ENCODE measurements at places on chromosomes 5 and 9.
A peak's percentile ranks its signal among the peaks of the same experiment; 100 is the strongest.

GRCh38 chr5:131996210-131997025 lies 15.0 kb downstream of the ACSL6 start:
- H3K27me3 ChIP-seq, result no peaks in the 10 kb centered on the region
- H3K36me3 ChIP-seq, result no peaks in the 10 kb centered on the region
- H3K27ac ChIP-seq, result peak overlapping the region; percentile 66
- no peak overlapping the region for H3K4me3 ChIP-seq

GRCh38 chr9:85067792-85068191 lies 398.3 kb downstream of the NTRK2 start:
- H3K4me3 ChIP-seq, result no peak overlapping the region
- no peaks in the 10 kb centered on the region for H3K27me3 ChIP-seq
- H3K36me3 ChIP-seq, result no peaks in the 10 kb centered on the region
- no peak for DNase-seq
- no peaks in the 10 kb centered on the region for H3K4me1 ChIP-seq

DNA sequence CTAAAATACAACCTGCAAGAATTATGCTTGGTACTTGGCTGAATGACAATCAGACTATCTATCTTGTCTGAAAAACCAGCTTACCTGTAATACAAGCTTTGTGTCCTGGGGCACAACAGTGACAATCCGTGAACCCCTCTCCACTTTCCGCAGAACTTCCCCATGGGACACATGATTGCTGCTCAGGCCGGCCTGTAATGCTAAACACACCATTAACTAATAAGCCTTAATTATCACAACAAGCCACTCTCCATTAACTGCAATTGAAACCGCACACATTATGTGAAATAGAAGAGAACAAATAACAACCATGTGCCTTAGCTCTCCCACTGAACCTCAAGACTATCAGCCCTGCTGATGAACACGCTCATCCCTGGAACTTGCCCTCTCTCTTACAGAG lies 33.7 kb downstream of the ELP1 start:
- no peaks in the 10 kb centered on the region for H3K4me1 ChIP-seq
- DNase-seq, result no peak
- no peaks in the 10 kb centered on the region for H3K27me3 ChIP-seq
- no peak overlapping the region for H3K27ac ChIP-seq

GRCh38 chr5:131304414-131304813 lies 40.6 kb downstream of the CDC42SE2 start:
- H3K36me3 ChIP-seq, result no peaks in the 10 kb centered on the region
- H3K27me3 ChIP-seq, result no peaks in the 10 kb centered on the region

- DNase-seq, result no peak
- no peaks in the 10 kb centered on the region for H3K27me3 ChIP-seq
- H3K36me3 ChIP-seq, result no peaks in the 10 kb centered on the region
- no peak overlapping the region for H3K27ac ChIP-seq
Measured at GRCh38 chr9:3398232-3398648, 127.6 kb downstream of the RFX3 start.

- H3K27me3 ChIP-seq, result no peaks in the 10 kb centered on the region
- no peaks in the 10 kb centered on the region for H3K36me3 ChIP-seq
- H3K4me3 ChIP-seq, result peak overlapping the region; percentile 98
- peak; percentile 5 for DNase-seq
- H3K27ac ChIP-seq, result peak overlapping the region; percentile 88
Measured at GRCh38 chr9:137421838-137422603, 941 bp downstream of the EXD3 start.

- H3K36me3 ChIP-seq, result no peaks in the 10 kb centered on the region
- H3K4me3 ChIP-seq, result peak within 1 kb of the TSS; percentile 54
- no peaks in the 10 kb centered on the region for H3K4me1 ChIP-seq
- DNase-seq, result peak; percentile 94
- H3K27me3 ChIP-seq, result no peaks in the 10 kb centered on the region
- no peak within 1 kb of the TSS for H3K27ac ChIP-seq
Measured at GRCh38 chr5:157743163-157744050, at the start of gene LSM11. TSS of gene LSM11 (plus strand) at chr5:157743712. CDS start at chr5:157743751, 39 bp downstream.

DNA sequence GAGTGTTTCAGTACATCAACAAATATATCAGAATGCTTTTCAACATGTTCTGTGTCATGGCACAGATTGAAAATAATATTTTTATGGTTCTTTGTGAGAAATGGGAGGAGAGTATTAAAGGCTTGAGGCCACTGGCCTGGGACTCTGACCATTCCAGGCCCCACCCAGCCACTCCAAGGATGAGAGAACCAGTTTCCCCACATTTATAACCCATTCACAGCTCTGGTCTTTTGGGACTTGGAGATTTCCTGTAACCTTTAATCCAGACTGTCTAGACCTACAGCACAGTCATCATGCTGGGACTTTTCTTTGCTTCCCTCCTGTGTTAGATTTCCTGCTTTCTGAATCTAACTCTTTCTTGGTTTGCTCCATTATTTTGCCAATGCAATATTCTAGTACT lies 389.6 kb downstream of the KIAA0825 start:
- peak; percentile 37 for DNase-seq
- H3K27ac ChIP-seq, result peak overlapping the region; percentile 65
- H3K4me3 ChIP-seq, result no peak overlapping the region
- no peaks in the 10 kb centered on the region for H3K27me3 ChIP-seq
- no peaks in the 10 kb centered on the region for H3K4me1 ChIP-seq

- H3K4me1 ChIP-seq, result no peaks in the 10 kb centered on the region
- H3K4me3 ChIP-seq, result no peak overlapping the region
- H3K27ac ChIP-seq, result no peak overlapping the region
- DNase-seq, result no peak
Measured at GRCh38 chr9:128703616-128704355, 1.5 kb downstream of the PKN3 start.

- no peak overlapping the region for H3K4me3 ChIP-seq
- no peak overlapping the region for H3K27ac ChIP-seq
- no peak for DNase-seq
- no peaks in the 10 kb centered on the region for H3K36me3 ChIP-seq
- H3K4me1 ChIP-seq, result peaks cover 21% of the 10 kb centered on the region
Measured at GRCh38 chr5:171318026-171318425, 9.0 kb downstream of the TLX3 start.

- H3K4me3 ChIP-seq, result no peak overlapping the region
- H3K36me3 ChIP-seq, result no peaks in the 10 kb centered on the region
- no peaks in the 10 kb centered on the region for H3K27me3 ChIP-seq
- peaks cover 11% of the 10 kb centered on the region for H3K4me1 ChIP-seq
Measured at GRCh38 chr5:174504266-174504726, 220.1 kb upstream of the MSX2 start.

- H3K27me3 ChIP-seq, result no peaks in the 10 kb centered on the region
- H3K4me1 ChIP-seq, result peaks cover 49% of the 10 kb centered on the region
- H3K27ac ChIP-seq, result peak overlapping the region; percentile 96
- DNase-seq, result peak; percentile 82
- H3K4me3 ChIP-seq, result no peak overlapping the region
Measured at GRCh38 chr9:35907711-35908503, 1.4 kb upstream of the SPAAR start.

GRCh38 chr5:99176186-99176585 lies 247.4 kb upstream of the CHD1 start:
- no peaks in the 10 kb centered on the region for H3K27me3 ChIP-seq
- DNase-seq, result no peak
- no peaks in the 10 kb centered on the region for H3K4me1 ChIP-seq
- H3K36me3 ChIP-seq, result no peaks in the 10 kb centered on the region

DNA sequence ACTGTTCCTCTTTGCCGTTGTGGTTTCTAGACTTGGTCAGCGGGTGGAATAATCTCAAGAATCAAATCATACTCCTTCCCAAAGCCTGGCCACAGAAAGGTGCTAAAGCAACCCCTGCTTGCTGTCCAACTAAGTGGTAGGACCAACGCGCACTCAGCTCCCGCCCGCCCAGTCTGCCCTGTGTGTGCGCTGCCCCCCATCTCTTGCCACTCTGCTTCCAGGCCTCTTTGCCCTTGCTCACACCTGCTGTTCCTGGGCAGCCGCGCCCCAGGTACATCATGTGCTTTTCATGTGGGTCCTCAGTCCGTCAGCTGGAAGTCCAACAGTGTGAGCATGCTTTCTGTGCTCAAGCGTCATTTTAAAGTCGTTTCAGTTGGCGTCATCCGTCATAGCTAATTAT lies 65.5 kb downstream of the SYK start:
- no peaks in the 10 kb centered on the region for H3K36me3 ChIP-seq
- H3K4me1 ChIP-seq, result no peaks in the 10 kb centered on the region
- no peaks in the 10 kb centered on the region for H3K27me3 ChIP-seq
- no peak overlapping the region for H3K27ac ChIP-seq
- no peak overlapping the region for H3K4me3 ChIP-seq
- DNase-seq, result no peak

DNA sequence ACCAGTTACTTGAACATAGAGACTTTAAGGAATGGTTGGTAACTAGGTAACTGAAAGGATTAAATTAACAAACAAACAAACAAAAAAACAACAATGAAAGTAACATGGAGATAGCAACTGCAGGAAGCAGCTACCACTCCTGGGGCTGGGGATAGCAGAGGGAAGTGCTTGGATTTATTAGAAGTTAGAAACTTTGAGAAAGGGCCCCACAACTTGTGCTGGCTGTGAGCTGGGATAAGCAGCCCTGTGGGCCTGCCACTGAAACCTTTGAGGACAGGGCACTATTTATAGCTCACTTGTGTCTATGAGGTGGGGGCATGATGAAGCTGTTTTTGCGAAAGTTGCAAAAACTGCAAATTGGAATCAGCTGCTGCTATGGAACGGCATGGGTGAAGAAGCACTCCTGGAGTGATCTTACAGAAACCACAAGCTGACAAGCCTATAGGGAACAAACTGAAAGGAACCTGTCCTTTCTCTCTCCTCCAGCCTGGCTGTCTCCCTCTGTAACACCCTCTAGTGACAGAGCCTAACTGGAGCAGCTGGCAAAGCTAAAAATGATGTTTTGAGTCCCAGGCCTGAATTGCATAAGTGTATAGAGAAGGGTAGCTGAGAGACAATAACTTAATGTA lies 91.4 kb upstream of the RANBP6 start:
- peak; percentile 38 for DNase-seq
- no peak overlapping the region for H3K27ac ChIP-seq
- no peaks in the 10 kb centered on the region for H3K27me3 ChIP-seq

DNA sequence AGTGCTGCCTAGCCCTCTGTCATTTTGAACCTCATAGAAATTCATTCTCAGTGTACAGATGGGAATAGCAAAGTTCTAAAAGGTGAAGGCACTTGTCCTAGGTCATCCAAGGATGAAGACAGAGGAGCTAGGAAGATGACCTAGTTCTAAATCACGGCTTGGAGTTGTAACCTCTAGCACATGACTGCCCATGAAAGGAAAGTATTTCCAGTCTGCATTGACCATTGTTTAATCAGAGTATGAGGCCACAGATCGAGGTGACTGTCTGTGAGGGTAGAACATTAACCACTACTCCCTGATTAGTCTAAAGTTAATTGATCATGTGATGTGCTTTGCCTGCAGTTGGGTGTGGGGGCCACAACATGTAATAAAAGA lies 674 bp upstream of the TNFSF15 start:
- DNase-seq, result peak; percentile 27
- H3K4me3 ChIP-seq, result no peak overlapping the region
- H3K36me3 ChIP-seq, result no peaks in the 10 kb centered on the region
- peaks cover 39% of the 10 kb centered on the region for H3K4me1 ChIP-seq
- peak overlapping the region; percentile 92 for H3K27ac ChIP-seq

- H3K4me1 ChIP-seq, result no peaks in the 10 kb centered on the region
- no peaks in the 10 kb centered on the region for H3K27me3 ChIP-seq
- no peak for DNase-seq
- no peak overlapping the region for H3K4me3 ChIP-seq
- H3K36me3 ChIP-seq, result no peaks in the 10 kb centered on the region
Measured at GRCh38 chr5:63111891-63112290, 533.3 kb downstream of the LRRC70 start.

- no peaks in the 10 kb centered on the region for H3K4me1 ChIP-seq
- H3K36me3 ChIP-seq, result no peaks in the 10 kb centered on the region
- no peak overlapping the region for H3K4me3 ChIP-seq
- no peak for DNase-seq
- no peaks in the 10 kb centered on the region for H3K27me3 ChIP-seq
Measured at GRCh38 chr5:93874080-93874479, 132.7 kb upstream of the POU5F2 start.

DNA sequence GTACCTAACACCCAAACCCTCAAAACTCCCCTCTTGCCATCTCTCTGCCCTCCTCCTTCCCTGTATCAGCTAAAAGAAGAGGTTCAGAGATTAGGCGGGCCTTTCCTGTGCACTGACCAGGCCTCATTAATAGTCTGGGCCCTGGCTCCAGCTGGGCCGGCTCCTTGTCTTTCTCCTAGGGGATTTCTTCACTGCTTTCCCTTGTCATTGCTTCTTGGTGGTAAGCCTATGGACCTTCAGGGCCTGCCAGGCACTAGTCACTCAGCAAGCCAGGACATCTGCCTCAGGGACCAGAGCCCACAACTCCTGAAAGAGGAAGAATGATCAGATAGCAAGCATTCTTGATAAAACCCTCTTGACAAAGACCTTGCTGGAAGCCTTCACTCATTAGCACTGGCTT lies 50.9 kb downstream of the MRRF start:
- no peak overlapping the region for H3K4me3 ChIP-seq
- no peaks in the 10 kb centered on the region for H3K36me3 ChIP-seq
- DNase-seq, result no peak

DNA sequence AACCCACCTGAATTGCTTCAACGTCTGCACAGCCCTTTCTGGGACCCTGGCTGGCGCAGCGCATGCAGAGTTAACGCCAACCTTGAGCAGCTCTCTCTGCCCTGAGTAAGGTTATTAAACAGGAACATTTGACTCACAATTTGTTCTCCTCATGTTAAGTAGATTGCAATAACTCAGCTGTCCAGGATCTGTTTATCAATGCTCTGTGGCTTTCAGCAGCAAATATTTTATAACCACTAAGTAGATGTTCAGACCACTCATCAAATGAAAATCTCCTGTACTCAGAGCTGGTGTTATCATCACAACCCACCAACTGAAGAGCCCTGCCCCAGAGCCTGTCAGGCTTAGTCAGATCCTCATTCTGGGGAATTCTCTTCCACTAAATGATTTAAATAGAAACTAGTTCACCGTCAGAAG lies 403.0 kb downstream of the ZNF608 start:
- no peak overlapping the region for H3K4me3 ChIP-seq
- DNase-seq, result peak; percentile 12
- peaks cover 16% of the 10 kb centered on the region for H3K4me1 ChIP-seq

GRCh38 chr9:120755810-120756434 lies 37.3 kb downstream of the FBXW2 start:
- no peak overlapping the region for H3K4me3 ChIP-seq
- peak; percentile 72 for DNase-seq
- H3K27me3 ChIP-seq, result no peaks in the 10 kb centered on the region
- H3K36me3 ChIP-seq, result no peaks in the 10 kb centered on the region
- peak overlapping the region; percentile 14 for H3K27ac ChIP-seq

- no peaks in the 10 kb centered on the region for H3K27me3 ChIP-seq
- peak; percentile 5 for DNase-seq
Measured at GRCh38 chr5:73031839-73032238, 76.0 kb downstream of the FCHO2 start.

- no peak overlapping the region for H3K4me3 ChIP-seq
- no peak overlapping the region for H3K27ac ChIP-seq
- DNase-seq, result no peak
- H3K36me3 ChIP-seq, result no peaks in the 10 kb centered on the region
Measured at GRCh38 chr5:145110834-145111233, 724.3 kb downstream of the PRELID2 start.

- DNase-seq, result peak; percentile 42
- no peaks in the 10 kb centered on the region for H3K27me3 ChIP-seq
Measured at GRCh38 chr5:172370648-172371545, 83.4 kb downstream of the SH3PXD2B start.
